Panc1 (cell line): ENCODE measurements at places on chromosomes 12 and 14.

GRCh38 chr12:15754233-15754632 is 35.0 kb downstream of the EPS8 start:
- DNase-seq = no peak

- DNase-seq = no peak
Observed at GRCh38 chr12:107600581-107601144, 84.9 kb upstream of the PWP1 start.

GRCh38 chr12:111034886-111035577 is 114.7 kb upstream of the MYL2 start:
- DNase-seq = no peak

DNA sequence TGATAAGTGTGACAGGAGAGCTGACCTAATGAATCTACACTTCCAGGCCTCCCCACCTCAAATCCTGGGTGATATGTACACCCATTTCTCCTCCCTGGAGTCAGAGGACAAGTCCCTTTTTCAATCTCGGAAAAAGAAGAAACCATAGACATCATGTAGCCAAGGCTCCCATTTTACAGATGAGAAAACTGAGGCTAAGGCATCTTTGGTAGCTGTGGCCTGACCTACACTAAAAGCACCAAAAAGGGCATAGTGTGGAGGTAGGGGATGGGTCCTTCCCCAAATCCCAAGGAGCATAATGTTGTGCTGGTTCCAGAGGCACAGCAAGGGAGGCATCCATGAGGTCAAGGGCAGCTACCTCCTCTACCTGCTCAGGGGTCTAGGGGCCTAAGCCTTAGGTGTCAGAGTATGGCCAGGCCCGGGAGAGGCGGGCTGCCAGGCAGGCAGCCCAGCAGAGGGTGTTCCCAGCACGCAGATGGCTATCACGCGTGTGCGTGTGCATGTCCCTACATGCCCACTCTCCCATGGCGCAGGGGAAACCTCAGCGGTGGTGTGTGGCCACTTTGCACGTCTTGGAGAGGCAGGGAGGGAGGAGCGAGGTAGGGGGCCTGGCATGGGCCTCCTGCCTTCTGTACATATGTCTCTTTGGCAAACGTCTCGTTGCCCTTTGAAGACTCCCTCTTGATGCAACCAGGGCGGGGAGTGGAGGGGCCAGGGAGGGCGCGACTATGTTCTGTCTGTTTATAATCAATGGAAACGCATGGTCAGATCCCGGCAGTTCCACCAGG is 2.5 kb downstream of the PGF start:
- no peak for DNase-seq
